Activated T-helper 1 cell treated with anti-CD3 and anti-CD28 coated beads, Interleukin-2, amount 50 U/mL, for 16 hours (primary cell): ENCODE measurements at places on chromosomes 3 and 15.

DNA sequence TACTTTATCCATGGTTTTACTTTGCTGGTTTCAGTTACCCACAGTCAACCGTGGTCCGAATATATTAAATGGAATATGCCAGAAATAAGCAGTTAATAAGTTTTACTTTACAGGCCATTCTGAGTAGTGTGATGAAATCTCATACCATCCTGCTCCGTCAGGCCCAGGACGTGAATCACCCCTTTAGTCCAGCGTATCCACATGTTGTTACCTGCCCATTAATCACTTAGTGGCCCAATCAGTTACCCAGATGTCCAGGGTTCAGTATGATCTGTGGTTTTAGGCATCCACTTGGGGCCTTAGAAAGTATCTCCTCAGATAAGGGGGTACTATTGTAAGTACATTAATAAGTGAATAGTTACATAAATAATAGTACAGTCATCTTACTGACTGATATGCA, 88.0 kb downstream of the TTBK2 start:
- no peak for DNase-seq

DNA sequence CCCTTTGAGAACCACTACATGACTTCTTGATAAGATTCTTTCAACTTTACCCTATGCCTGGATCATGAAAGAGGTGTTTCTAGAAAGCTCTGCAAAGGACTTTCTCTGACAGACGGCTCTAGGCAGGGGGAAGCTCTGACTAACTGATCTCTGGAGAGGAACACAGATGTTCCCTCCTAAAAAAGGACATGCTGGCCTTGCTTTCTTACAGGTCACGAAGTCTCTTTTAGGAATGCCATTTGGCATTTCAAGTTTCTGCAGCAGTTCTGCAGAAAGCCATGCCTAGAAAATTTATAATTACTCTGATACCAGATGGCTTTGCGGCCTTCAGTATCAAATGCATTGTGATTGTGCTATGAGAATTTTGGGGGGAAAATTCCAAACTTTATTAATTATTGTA, 275.4 kb upstream of the CTDSPL start:
- DNase-seq = no peak

DNA sequence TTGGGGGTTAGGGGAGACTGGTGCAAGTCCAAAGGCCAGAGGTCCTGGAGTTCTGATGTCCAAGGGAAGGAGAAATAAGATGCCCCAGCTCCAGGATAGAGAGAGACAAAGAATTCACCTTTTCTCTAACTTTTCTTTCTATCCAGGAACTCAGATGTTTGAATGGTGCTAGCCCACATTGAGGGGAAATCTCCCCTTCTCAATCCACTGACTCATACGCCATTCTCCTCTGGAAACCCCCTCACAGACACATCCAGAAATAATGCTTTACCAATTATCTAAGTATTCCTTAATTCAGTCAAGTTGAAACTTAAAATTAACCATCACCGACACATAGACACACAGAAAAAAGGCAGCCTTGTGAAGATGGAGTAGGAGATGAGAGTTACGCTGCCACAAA, 1085.2 kb downstream of the NSUN3 start:
- no peak for DNase-seq

GRCh38 chr15:89472785-89473256, 23.6 kb downstream of the RHCG start:
- DNase-seq = no peak

- DNase-seq = no peak
Measured at GRCh38 chr15:46343196-46343935, 708.5 kb downstream of the SQOR start.

DNA sequence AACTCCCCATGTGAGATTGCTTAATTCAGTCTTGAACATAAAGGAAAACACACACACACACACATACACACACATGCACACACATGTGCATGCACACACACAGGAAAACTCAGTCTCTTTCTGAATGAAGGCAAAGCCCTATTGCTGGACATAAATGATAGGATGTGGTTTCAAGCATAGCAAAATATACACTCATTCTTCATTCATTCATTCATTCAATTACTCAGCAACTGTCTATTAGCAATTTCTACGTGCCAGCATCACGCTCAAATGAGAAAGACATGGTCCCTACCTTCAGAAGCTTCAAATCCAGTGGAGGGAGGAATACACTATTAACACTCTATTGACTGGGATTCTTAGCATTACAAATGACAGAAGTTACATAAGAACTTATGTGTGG, 41.8 kb upstream of the UBE2E2 start:
- DNase-seq = no peak

- DNase-seq = no peak
Measured at GRCh38 chr3:46168583-46169345, 39.3 kb downstream of the CCR1 start.

- DNase-seq = no peak
Measured at GRCh38 chr3:53921296-53921695, 29.6 kb upstream of the SELENOK start.

- DNase-seq = peak; percentile 13
Measured at GRCh38 chr3:57397175-57398026, 104.9 kb upstream of the ASB14 start.

DNA sequence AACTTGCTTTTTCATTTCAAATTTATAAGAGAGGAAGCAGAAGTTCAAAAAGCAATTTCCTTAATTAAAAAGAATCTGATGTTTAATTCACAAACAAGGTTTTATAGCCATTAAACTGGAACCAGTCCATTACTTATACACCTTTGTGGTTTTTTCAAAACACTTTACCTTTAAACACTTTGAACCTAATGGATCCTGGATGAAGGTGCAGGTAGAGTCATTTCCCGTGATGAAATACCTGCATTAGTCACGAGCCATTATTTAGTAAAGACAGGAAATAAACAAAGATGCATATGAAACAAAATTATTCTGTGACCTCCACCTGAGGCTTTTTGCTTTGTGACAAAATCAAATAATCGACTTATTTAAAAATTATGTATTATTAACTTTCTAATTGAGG, 341.7 kb upstream of the UBE2E2 start:
- no peak for DNase-seq

- DNase-seq = no peak
Measured at GRCh38 chr3:56856752-56857151, 55.0 kb upstream of the ARHGEF3 start.

DNA sequence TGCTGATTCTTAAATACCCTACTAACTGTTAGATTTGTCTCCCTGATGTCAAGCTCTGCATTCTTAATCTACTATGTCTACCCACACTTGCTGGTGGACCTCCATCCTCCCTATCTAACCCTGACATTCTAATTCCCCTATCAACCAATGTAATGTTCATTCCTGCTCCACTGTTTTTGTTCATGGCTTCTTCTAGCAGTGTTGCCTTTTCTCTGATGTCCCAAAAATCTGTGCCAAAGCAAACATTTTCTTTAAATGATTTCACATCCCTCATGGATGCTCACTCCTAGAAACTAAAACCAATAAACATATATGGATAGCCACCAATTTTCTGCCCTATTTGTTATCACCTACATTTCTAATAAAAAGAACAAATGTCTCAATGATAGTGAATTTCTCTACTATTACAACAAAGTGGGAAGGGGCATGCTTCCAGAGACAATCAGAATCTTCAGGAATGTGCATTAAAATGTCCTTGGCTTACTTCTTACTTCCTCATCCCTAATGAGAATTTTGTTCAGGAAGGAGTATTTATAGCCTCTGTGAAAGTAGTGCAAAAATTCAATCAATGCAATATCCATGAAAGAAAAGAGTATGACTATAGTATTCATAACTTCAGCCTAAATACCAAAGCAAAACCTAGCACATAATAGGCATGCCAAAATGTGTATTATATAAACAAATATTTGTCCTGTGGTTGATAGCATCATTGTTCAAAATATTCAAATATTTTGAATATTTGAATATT, 273.3 kb downstream of the ZNF385D start:
- DNase-seq = no peak

- no peak for DNase-seq
Measured at GRCh38 chr3:4855676-4856075, 123.6 kb upstream of the BHLHE40 start.

- DNase-seq = no peak
Measured at GRCh38 chr3:113113361-113113760, 98.0 kb upstream of the BOC start.

GRCh38 chr3:178517665-178518334, 18.4 kb upstream of the KCNMB2 start:
- no peak for DNase-seq

DNA sequence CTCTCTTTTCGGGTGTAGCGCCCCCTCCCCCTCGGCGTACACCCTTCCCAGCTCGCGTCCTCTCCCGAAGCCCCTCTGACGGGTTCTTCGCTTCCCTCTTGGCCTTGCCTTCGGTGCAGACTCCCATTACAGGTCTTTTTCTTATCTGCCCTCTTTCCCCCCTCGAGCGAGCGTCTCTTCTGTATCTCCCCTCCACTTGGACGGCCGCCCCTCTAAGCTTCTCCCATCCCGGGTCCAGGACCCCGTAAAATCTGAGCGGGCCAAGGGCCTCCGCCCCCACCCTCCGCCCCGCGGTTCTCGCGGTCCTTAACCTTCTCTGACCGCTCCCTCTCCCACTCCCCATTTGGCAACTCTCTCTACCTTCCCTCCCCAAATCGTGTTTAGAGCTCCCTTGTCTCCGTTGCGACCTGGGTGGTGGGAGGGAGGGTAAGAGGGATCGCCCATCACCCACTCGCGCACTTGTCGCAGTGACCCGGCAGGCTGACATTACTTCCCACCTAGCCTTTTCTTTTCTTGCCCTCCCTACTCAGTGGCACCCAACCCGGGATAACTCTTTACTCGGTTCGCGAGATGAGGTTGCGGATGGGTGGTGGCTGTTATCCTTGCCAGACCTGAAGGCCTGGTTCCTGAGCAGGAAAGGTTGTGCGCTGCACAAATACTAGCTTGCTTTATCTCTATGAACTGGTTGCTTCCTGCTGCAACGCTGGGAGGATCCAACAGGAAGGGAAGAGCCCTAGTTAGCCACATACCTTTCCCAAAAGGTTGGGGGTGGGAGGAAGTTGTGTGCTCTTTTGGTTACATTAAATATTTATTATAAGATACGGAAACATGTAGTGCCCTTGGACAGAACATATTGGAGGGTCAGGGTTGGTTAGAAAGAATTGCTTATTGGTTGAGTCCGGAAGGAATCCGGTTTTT, 922 bp downstream of the RAB11A start:
- DNase-seq = no peak

- DNase-seq = no peak
Measured at GRCh38 chr3:134772591-134772990, 22.5 kb upstream of the EPHB1 start.
